Naive thymus-derived CD8-positive, alpha-beta T cell (primary cell): ENCODE measurements at places on chromosomes 3 and 15. TPM values are rescaled to one million over a fixed set of nuclear protein-coding genes. Genes with fewer than 3 reads are reported as not detected.

Gene MESP2
- total RNA-seq, result not detected

DNA sequence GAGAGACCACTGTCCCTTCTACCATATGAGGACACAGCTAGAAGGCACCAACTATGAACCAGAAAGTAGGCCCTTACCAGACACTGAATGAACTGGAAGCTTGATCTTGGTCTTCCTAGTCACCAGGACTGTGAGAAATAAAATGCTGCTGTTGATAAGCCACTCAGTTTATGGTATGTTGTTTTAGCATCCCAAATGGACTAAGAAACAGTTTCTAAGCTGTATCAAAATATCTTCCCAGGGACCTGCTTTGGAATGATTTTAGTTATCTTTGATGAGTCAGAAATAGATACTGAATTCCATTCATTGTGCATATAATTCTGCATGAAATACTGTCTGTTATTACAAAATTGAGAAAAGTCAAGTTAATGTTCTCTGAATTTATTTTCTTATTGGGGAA is 18.6 kb downstream of the WDR76 start:
- DNase-seq, result no peak

GRCh38 chr3:129913618-129914017 is 20.1 kb upstream of the TMCC1 start:
- DNase-seq, result no peak

Gene TTBK2
- total RNA-seq, result 32.1 TPM

Gene AKAP13
- 244 TPM for total RNA-seq
